ENCODE measurements at places on chromosomes 11 and 22.

- no peak for DNase-seq
Observed at GRCh38 chr11:27234961-27235360, 128.1 kb downstream of the CCDC34 start.

DNA sequence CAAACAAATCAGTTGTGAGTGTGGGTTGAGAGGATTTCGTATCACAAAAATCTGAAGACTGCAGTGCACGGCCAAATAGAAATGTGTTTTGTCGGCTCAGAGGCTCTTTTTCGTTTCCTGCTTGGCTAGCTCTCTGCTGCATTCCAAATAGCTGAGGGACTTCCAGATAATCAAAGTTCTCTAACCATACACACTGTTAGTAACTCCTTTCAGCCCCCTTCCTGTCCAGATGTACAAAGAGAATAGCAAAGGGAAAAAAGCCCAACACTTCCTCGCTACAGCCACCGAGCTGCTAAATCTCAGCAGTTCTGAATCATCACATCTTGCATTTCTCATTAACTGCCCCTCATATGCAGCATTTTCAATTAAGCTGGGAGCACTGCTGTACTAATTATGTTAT lies 203.1 kb downstream of the TENM4 start:
- no peak for DNase-seq

- DNase-seq: no peak
Observed at GRCh38 chr22:36367479-36367878, 20.3 kb downstream of the MYH9 start.

DNA sequence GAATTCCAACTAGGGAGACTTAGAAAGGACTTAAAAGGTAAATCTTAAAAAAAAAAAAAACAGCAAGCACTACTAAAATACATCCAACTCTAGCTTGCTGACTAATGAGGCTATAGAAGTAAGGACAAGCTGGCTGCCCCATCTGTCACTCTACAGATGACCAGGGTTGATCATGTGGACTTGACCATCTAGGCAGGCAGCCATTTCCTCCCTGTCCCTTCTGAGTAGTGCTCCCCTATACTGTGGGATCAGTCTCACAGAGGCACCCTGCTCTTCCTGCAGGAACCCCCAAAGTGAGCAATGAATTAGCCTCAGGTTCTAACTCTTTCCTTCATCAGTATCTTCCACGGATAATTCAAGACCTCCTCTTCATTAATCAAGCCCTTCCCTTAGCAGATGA lies 12.3 kb downstream of the SLC1A2 start:
- no peak for DNase-seq

DNA sequence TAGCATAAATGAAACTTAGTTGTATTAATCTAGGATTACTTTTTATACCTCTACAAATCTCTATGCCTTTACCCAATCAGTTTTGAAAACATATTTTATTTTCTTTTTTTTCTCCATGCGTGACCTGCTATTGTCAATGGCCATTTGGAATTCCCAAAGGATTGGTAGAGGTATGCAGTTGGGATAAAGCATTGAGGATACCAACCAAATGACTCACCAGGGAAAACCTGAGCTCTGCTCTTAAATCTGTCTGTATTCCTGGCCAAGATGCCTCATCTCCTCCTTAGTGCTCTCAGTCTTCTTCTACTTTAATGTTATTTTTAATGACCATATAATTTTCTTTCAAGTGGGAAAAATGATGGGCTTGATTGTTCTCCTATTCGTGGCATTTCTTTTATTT lies 61.9 kb downstream of the EHF start:
- peak; percentile 72 for DNase-seq

DNA sequence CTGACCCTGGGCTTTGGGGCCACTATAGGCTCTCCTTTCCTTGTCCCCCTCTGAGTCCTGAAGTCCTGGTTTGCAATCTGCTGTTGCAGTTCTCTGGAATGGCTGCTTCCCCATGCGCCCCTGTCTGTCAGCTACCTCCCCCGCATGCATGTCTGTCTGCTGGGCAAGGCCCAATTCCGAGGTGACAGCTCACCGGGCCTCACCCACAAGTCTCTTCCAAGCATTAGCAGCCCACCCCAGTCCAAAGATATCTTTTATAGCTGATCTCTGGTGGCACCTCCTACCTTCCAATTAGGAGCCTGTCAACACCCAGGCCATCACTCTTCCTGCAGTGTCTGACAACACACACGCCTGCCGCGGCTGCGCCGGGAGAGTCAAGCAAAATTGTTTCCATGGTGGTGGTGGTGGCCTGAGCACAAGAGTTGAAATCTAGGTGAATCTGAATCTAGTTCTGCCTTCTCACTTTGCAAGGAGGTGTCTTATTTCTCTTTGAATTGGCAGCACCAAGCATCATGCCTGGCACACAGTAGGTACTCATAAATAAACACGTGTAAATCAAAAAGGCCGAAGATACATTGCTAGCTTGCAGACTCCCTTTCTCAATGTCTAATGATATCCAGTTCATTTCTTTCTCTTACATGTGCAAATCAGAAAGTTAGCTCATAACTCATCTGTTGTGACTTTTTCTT lies 1.2 kb upstream of the LMO2 start:
- DNase-seq: no peak

DNA sequence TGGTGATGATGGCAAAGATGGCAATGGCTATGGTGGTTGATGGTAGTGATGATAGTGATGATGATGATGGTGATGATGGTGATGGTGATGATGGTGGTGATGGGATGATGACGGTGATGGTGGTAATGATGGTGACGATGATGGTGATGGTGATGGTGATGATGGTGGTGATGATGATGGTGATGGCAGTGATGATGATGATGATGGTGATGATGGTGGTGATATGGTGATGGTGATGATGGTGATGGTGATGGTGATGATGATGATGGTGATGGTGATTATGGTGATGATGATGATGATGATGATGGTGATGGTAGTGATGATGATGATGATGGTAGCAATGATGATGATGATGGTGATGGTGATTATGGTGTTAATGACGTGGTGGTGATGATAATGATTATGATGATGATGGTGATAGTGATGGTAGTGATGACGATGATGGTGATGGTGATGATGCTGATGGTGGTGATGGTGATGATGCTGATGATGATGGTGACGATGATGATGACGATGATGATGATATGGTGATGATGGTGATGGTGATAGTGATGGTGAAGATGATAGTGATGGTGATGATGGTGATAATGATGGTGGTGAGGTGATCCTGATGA lies 232.1 kb downstream of the BRD1 start:
- DNase-seq: no peak

All from ACHN (cell line).